Effector memory CD8-positive, alpha-beta T cell (primary cell): ENCODE measurements at places on chromosomes 3 and 15.

DNA sequence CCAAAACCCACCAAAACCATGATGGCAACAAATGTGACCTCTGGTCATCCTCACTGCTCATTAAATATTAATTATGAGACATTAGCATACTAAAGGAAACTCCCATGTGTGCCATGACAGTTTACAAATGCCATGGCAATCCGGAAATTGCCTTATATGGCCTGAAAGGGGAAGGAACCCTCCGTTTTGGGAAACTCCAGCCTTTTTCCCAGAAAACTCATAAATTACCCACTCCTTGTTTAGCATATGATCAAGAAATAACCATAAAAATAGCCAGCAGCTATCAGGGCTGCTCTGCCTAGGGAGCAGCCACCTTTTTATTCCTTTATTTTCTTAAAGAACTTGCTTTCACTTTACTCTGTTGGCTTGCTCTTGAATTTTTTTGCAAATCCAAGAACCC lies 992.7 kb downstream of the NTRK3 start:
- no peak for DNase-seq

DNA sequence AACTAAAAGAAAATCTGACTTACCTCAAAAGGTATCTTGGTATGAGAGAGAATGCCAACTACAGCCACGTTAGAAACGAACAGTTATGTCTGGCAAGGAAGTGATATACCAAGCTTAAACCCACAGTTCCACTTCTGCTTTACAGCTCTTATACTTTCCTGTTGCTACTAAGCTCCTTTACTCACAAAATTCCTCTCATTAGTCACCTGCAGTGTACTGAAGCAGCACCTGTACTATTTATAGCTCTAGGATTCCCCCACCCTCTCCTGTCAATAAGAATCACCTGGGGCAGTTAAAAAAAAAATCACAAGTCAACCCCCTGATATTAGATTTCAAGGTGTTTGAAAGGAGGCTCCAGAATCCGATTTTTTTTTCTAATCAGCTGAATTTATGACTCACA lies 2.9 kb upstream of the TMEM266 start:
- no peak for DNase-seq

- DNase-seq, result no peak
Measured at GRCh38 chr15:67085237-67085817, 19.9 kb downstream of the SMAD3 start.

DNA sequence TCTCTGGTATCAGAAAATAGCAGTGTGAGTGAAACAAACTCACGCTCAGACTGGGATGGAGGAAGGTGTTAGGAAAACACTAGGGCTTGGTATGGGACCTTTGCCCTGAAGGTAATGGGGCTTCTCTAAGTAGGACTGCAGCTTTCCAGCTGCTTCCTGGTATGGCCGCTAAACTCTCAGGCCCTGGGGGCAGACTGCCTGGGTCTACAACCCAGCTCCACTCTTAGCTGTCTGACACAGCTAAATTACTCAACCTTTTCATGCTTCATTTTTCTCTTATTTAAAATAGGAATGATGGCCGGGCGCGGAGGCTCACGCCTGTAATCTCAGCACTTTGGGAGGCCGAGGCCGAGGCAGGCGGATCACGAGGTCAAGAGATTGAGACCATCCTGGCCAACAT lies 5.2 kb upstream of the YEATS2 start:
- DNase-seq, result no peak

- DNase-seq, result no peak
Measured at GRCh38 chr3:46370839-46371518, at the start of gene CCR5. CCR5 (plus strand) TSS chr3:46370946; CDS start chr3:46372903, 1,957 bp downstream.

- no peak for DNase-seq
Measured at GRCh38 chr3:61839256-61839655, 277.9 kb downstream of the PTPRG start.

GRCh38 chr3:57822686-57823085 lies 66.6 kb downstream of the SLMAP start:
- no peak for DNase-seq

DNA sequence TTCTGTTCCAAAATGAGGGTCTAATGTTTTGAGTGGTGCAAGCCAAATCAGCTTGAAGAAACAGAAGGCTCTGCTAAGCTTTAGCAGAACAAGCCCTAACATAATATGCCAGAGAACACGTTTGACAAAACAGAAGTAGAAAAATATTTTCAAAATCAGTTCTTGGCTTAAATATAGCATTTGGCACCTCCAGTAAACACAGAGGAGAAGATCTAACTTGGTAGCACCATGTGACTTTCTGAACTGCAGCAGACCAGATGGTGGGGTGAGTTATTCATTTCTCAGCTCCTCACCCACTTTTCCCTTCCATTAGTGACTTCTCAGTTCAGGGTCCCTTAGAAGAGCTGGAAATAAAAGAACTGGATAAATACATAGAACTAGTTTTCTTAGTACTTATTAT lies 395.8 kb downstream of the MAGI1 start:
- no peak for DNase-seq

- DNase-seq, result no peak
Measured at GRCh38 chr3:19662486-19662885, 271.5 kb downstream of the EFHB start.

DNA sequence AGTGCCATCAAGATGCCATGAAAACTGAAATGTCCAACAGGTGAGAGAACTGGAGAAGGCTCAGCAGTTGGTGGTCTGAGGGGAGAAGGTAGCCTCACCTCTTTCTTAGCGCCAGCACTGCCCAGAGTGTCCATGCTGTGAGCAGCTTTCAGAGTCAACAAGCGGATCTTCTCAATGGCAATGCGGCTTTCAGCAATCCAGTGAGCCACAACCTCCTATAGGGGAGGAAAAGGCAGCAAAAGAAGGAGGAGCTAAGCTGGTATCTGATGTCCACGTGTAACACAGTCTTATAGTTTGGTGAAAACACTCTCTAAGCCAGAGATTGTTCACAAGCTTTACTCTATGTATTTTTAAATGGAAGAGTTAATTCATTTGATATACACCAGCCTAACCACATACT lies 36.1 kb upstream of the ACKR4 start:
- no peak for DNase-seq

- DNase-seq, result no peak
Measured at GRCh38 chr15:41407341-41407740, 5.0 kb upstream of the NDUFAF1 start.

DNA sequence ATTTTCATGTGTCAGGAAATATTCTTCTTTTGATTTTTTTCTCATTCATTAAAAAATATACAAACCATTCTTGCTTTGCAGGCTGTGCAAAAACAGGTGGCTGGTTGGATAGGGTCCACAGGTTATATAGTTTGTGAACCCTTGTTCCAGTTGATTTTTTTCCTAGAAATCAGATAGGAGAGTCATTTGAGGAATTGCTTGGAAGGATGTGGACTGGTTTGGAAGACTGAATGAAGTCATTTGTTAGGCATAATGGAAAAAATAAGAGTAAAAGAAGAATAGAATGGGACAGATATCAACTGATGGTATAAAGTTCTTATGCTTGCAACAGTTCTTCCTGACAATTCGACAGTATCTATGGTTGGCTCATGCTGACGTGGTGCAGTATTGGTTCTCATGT lies 189.4 kb downstream of the PTPRG start:
- no peak for DNase-seq

- DNase-seq, result no peak
Measured at GRCh38 chr3:167163580-167163979, 216.5 kb downstream of the ZBBX start.

DNA sequence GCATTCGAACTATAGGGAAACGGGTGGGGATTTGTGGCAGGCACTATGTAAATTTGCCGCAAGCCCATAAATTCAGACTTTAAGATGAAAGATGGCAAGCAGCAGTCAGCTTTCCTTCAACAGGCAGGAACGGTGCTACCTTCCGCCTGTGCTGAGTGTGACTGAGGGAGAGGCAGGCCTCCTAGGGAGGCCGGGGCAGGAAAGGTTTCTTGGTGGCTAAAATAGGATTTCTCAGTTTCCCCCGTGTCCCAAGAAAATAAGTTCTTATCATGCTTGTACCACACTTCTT lies 12.5 kb downstream of the FLNB start:
- no peak for DNase-seq

DNA sequence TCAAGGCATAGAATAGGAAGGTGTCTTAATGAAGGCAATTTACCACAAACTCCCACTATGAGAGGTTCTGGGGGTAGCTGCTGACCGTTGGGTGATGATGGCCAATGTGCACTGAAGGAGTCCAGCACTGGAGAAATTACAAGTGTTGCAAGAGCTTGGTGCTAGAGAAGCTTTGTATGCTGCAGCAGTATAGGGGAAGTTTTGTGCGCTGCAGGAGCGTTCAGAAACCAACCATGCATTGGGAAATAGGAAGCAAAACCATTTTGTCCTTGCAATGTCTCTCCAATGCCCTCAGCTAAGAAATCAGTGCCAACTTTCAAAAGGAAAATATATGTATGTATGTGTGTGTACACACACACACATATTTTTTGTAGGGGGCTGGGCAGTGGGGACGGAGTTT lies 441.6 kb upstream of the NAALADL2 start:
- DNase-seq, result no peak

DNA sequence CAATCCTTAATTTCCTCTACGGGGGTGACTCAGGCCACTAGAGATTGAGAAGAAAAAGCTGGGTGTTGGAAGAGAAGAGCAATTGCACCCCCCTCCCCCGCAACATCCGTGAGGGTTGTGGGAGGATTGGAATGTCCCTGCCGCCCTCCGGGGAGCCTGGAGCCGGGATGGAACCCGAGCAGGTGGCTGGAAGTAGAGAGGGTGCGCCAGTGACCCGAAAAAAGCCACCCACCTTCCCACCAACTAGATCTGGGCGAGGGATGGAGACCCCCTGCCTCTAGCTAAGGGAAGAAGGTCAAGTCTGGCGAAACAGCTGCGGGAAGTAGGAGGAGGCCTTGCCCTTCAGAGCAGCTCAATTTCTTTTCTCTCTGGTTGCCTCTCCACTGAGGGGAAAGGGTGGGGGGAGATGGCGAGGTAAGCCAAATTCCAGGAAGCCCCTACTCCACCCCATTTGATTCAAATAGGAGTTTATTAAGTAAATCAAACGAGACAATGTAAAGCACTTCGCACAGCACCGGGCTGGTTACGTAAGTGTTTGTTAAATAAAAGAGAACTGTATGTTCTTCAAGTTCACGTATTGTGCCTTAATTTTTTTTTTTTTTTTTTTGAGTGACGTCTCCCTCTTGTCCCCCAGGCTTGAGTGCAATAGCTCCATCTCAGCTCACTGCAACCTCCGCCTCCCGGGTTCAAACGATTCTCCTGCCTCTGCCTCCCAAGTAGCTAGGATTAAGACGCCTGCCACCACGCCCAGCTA lies 1.1 kb upstream of the WWTR1 start:
- no peak for DNase-seq

GRCh38 chr3:124132813-124133212 lies 140.9 kb upstream of the ROPN1 start:
- DNase-seq, result no peak

- DNase-seq, result no peak
Measured at GRCh38 chr15:61198722-61199121, 30.4 kb downstream of the RORA start.
